ENCODE measurements at places on chromosomes 13 and 19. TPM values are rescaled to one million over a fixed set of nuclear protein-coding genes. Genes with fewer than 3 reads are reported as not detected.
A peak's percentile ranks its signal among the peaks of the same experiment; 100 is the strongest.

- no peak for DNase-seq
These were observed 4.3 kb downstream of the SPRED3 start for GRCh38 chr19:38392707-38393308.

GRCh38 chr19:47540748-47541147 lies 25.9 kb upstream of the NAPA start:
- DNase-seq = no peak

GRCh38 chr19:2579678-2580280 lies 103.9 kb downstream of the GADD45B start:
- no peak for DNase-seq

DNA sequence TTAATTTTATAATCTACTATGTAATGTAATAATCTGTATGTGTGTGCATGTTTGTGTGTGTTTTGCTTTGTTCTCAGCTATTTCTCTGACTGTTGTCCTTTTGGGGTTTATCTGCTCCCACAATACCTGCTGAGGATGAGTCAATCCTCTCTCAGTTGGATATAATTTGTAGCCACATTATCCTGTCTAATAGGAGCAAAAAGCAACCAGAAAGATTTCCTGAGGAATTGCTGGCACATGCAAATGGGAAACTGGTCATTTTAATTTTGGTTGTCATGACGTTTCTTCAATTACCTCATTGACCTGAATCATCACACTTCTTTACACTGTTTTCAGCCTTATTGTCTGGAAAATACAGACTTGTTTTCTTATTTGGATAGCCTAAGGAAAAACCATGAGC lies 488.4 kb downstream of the KLF5 start:
- DNase-seq = no peak

Gene CD22
- total RNA-seq = not detected

Gene MBD3L3
- not detected for total RNA-seq

DNA sequence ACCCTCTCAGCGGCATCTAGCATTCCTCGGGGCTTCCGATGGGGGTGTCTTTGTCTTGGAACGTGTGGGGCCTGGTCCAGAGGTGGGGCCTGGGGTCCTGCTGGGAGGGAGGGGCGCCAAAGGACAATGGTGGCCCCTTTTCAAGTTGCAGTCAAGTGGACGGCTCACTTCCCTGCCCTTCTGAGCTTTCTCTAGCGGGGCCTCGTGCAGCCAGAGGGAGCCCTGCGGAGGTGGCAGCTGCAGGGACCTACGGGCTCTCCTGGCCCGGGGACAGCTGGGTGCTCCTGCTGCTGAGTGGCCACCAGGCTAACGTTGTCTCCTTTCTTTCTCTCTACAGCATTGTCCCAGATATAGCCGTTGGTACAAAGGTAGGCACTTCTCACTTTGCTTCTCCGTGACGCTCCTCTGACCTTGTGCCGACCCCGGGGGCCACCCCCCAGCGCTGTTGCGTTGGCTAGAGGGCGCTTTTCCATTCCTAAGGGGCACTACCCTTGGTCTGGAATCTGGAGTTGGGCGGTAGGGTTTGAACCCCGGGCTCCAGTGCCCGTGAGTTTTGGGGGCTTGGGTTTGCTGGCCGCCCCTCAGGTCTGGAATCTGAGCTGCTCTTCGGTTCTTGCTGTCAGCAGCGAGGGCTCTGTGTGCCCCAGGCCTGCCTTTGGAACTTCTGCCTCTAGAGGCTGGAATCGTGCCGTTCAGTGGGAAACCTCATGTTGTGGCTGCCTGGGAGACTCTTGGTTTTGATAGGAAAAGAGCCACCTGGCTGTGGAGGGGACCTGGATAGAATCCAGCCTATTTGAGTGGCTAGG lies 2.0 kb downstream of the PTBP1 start:
- no peak for DNase-seq

Gene ZNF121
- 18.0 TPM for total RNA-seq

GRCh38 chr13:76904507-76904906 lies 18.3 kb upstream of the KCTD12 start:
- no peak for DNase-seq

DNA sequence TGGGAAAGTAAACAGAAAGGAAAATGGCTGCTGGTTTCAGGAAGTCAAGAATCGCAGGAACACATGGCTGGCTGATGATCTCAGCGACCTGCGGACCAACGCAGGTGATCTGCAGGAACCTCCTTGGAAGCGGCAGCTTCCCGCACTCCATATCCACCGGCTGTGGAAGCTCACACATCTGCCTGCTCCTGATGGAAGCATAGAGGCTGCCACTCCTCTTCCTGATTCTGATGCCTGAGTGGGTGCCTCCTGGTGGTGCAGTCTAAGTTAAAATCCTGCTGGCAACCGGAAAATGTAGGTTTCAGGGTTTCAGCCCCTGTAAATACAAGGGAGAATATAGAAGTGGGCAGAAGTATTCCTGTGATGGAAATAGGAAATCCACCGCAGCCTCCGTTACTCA lies 75.5 kb downstream of the TNFSF13B start:
- DNase-seq = no peak

DNA sequence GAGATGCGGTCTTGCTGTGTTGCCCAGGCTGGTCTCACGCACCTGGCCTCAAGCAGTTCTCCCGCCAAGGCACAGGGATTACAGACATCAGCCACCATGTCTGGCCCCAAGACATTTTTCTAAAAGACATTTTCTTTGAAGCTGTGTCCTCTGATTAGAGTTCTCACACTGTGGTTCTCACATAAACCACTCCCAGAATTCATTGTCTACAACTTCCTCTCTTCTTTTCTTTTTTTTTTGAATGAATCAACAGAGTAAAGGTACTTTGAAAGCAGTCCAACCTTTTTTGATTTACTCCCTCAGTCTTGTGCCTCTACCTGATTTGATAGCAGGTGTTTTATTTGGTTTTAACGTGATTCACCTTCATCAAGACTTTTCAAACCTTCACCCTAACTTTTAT lies 14.3 kb upstream of the SHD start:
- DNase-seq = no peak

Gene CEACAM18
- total RNA-seq = not detected

Gene ZNF256
- total RNA-seq = 10.8 TPM

DNA sequence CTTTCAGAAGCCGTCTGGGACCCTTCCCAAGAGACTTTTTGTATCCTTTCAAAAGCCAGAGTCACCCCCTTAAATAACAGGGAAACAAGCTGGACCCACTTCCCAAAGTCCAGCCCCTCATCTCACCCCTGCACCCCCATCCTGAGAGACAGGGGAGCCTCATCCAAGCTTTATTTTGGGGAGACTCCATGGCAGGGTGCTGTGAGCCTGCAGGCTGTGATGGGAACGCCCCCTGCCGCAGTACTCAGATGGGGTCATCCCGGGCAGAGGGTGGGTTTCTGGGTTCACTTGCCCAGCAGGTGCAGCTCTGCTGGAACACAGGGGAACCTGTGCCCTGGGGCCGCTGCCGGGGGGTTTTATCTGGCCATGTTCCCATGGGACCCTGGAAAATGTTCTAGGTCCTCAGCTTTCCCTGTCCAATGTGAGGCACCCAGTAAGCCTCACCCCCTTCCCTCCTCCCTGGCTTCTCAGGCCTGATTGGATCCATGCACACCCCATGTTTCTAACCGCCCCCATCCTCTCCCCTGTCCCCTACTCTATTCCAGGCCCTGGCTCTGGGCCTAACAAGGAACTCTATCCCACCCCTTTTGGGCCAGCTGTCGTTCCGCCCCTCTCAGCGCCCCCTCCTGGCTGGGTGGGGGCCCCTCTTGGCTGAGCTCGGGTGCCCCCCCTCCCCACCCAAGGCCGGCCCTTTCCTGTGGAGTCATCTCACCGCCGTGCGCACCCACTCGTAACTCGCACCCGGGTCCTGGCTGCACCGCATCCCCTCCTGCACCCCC lies 1.0 kb downstream of the HIF3A start:
- DNase-seq = peak; percentile 90

Gene CELF5
- not detected for total RNA-seq

GRCh38 chr19:29323021-29323430 lies 110.1 kb upstream of the UQCRFS1 start:
- DNase-seq = no peak

DNA sequence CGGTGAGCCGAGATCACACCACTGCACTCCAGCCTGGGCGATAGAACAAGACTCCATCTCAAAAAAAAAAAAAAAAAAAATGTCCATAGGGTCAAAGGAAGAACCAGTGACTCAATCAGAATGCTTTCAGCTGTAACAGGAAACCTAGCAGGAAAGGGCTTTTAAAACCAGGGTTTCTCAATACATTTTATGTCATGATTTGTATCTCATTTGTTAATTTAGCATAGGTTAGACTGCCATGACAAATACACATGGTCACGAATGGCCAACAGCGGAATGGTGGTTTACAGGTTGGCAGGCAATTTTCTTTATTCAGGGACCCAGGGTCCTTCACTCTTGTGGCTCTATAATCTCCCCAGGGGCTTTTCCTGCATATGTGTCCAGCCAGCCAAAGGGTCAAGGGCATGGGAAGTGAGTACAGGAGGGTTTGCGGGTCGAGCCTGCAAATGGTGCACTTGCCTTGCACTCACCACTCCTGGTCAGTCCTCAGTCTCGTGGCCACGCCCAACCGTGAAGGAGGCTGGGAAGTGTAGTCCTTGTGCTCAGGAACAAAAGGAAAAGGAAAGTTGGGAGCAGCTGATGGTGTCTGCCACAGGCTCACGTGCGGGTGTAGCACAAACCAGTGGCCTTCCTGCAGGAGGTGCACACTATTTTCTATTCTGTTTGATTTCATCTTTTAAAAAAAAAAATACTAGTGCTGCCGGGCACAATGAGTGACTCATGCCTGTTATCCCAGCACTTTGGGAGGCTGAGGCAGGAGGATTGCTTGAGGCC lies 14.8 kb downstream of the DHX34 start:
- DNase-seq = no peak

GRCh38 chr19:17967257-17968051 lies 547 bp downstream of the KCNN1 start:
- no peak for DNase-seq

Gene FGF22
- total RNA-seq = not detected

GRCh38 chr13:79778741-79779460 lies 297.9 kb downstream of the NDFIP2 start:
- DNase-seq = no peak

- DNase-seq = no peak
These were observed 8.5 kb downstream of the HNRNPL start for GRCh38 chr19:38841180-38841766.

DNA sequence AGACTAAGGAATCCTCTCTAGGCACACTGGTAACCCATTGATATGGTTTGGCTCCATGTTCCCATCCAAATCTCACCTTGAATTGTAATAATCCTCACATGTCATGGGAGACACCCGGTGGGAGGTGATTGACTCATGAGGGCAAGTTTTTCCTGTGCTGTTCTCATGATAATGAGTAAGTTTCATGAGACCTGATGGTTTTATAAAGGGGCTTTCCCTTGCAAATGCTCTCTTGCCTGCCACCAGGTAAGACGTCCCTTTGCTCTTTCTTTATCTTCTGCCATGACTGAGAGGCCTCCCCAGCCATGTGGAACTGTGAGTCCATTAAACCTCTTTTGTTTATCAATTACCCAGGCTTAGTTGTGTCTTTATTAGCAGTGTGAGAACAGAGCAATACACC lies 81.4 kb upstream of the GPC6 start:
- no peak for DNase-seq

GRCh38 chr19:27660428-27660827 lies 1552.5 kb downstream of the UQCRFS1 start:
- no peak for DNase-seq

DNA sequence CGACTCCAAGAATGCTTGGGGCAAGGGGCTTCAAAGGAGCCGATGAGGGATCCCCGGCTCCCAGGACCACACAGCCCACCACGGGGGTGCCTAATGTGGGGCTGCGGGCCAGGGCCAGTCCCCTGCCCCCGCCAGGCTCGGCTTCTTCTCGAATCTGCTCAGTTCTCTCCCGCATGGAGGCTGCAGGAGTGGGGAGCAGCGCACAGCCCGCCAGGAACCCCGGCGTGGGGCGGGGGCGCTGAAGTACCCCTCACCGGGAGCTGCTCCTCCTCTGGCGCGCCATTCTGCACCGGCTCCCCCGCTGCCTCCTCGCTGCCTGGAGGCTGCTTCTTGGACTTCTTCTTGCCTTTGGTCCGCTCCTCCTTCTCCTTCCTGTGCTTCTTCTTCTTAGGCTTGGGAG lies 14.7 kb downstream of the IZUMO4 start:
- no peak for DNase-seq

- DNase-seq = no peak
These were observed 735.9 kb upstream of the PCDH9 start for GRCh38 chr13:67966065-67966464.

Gene N4BP2L2
- 131 TPM for total RNA-seq

Gene CD209
- total RNA-seq = 7.0 TPM

- no peak for DNase-seq
These were observed 61.7 kb downstream of the COLGALT1 start for GRCh38 chr19:17616961-17617806.

Gene TPP2
- 29.0 TPM for total RNA-seq

Gene PSG11
- not detected for total RNA-seq

DNA sequence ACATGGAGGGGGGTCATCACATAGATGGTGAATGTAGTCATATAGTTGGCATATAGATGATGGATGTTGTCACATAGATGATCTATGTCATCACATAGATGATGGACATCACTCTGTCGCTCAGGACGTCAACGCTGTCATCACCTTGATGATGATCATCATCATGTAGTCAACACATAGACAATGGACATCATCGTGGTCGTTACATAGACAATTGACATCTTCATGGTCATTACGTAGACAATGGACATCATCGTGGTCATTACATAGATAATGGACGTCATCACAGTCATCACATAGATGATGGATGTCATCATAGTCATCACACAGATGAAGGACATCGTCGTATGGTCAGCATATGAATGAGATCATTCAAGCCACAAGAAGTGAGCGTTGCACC lies 28.6 kb upstream of the SLC15A1 start:
- DNase-seq = no peak

DNA sequence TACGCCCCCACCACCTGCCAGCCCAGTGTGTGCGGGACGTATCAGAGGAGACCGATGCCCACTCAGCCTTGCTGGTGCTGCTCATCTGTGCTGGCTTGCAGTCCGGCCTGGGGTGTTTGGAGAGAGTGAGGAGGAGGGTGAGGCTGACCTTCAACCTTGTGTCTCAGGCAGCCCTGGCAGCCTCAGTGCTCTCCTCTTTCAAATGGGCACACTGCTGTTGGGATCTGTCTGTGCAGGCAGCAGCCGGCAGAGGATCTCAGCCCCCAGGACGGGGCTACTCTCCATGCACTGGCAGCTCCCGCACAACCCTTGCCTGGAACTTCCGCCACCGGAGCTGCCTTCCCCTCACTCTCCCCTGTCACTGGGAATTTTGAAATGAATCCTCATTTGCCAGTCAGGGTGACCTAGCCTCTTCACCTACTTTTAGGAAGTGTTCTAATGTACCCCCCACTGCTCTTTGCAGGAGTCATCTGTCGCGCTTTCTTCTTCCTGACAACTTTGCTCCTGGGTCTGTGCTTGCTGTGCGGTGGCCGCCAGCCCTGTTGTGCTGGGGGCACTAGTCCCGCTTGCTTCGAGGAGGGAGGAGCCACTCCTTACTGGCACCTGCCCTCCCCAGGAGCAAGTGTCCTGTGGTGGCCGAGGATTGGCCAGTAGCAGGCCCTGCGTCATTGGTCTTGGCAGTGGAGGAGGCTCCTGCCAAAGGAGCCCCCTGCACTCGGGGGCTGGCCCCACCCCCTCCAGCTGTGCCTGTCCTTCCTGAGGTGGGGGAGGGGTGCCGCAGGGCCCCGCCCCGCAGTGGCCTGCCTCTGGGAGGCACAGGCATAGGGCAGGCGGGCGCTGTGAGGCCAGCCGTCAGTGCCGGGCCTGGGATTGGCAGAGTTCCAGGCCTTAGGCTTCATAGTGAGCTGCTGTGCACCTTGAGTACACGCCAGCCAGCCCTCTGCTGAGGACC lies 53.4 kb downstream of the TSSK6 start:
- DNase-seq = peak; percentile 58

Gene WDR87
- not detected for total RNA-seq

GRCh38 chr13:74210693-74211393 lies 76.6 kb upstream of the KLF12 start:
- no peak for DNase-seq

All from left ventricle myocardium inferior (tissue), 1 donor.